Activated CD4-positive, alpha-beta memory T cell treated with anti-CD3 and anti-CD28 coated beads for 36 hours (primary cell): ENCODE measurements at places on chromosomes 5 and 9.

GRCh38 chr9:96299823-96300222 lies 2.2 kb downstream of the HSD17B3 start:
- DNase-seq, result no peak

DNA sequence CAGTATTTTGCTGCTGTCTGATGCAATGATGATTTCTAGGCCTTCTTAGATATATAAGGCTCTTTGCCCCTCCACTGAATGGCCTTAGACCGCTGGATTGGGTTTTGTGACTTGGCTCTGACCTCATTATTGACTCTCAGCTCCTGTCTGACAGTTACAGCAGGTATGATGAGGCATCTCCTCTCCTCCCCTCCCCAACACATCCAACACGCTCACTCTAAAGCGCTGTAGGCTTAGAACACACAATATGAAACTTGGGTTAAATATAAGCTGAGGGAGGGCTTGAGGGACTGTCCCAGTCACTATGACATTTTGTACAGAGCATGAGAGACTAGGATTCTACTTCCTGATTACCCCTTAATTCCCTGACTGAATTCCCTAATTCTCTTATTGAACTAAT lies 18.8 kb upstream of the CER1 start:
- no peak for DNase-seq

DNA sequence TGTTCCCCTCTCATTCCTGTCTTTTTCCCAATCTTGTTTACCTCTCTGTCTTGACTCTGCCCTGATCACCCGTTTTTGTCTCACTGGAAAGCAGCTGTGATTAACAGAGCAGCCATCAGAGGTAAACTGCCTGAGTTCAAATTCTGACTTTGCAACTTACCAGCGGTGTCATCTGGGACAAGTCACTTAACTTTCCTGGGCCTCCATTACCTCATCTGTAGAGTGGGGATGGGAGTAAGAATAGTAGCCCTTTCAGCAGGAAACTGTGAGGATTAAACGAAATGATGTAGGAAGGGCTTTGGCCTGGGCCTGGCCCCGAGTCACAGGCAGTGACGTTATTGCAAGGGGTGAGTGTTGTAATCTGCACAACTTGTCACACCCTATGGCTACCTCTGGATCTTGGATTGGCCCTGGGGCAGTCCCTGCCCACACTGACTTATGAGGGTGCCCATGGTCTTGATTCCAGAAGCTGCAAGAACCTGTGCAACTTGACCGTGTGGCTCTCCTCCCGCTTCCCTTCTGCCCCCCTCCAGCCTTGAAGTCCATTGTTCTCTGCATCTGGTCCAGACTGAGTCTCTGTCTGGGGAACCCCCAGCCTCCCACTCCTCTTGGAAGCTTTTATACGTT lies 657 bp upstream of the PCDH12 start:
- DNase-seq, result peak; percentile 67

GRCh38 chr5:175264406-175264805 lies 179.6 kb downstream of the DRD1 start:
- DNase-seq, result no peak

- DNase-seq, result no peak
These were observed 1.4 kb downstream of the OBP2B start for GRCh38 chr9:133207540-133208170.

DNA sequence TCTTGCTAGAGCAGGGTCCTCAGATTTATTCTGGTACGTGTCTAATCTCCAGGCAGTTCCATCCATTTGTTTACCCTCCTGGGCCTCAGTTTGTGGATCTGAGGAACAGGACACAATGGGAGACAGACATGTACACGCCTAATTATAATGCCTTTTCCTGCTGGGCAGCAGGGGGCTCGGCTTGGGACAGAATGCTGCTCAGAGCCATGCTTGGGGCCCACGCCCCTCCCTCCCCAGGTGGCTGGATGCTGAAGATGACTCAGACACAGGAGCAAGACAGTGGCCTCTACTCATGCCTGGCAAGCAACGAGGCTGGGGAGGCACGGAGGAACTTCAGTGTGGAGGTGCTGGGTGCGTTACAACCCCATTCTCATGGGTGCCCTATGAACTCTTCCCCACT lies 72.7 kb upstream of the ASS1 start:
- no peak for DNase-seq

DNA sequence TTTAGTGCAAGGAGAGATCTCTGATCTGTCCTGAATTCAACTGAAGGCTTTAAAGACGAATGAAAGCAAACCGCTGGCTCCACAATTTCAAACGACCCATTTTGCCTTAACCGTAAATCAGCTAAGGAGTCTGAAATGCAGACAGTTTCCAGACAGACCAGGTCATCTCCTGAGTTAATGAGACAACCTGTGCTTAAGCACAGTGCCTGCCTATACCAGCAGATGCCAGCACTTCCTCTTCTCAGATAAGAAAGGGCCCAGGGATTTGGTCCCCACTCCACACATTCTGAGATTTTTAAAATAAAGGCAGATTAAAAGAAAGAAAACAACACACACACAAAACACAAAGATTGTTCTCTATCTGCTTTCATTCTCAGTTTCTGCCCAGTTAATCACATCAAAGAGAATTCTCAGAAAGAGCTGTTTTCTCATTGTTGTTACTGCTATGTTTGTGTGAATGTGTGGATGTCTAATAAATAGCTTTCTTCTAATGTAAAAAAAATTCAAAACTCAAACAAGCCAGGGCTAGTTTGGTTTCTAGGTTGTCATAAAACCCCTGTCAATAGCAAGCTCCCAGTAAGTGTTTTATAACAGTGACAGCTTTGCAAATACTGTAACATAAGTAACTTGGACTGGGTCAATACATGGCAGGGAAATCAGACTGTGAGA lies 157.7 kb upstream of the SLC24A2 start:
- DNase-seq, result peak; percentile 21

- DNase-seq, result no peak
These were observed 4.3 kb downstream of the EEIG1 start for GRCh38 chr9:127976498-127976897.

GRCh38 chr9:120107138-120107537 lies 472.8 kb downstream of the CDK5RAP2 start:
- no peak for DNase-seq

- no peak for DNase-seq
These were observed 212.9 kb downstream of the MAT2B start for GRCh38 chr5:163718272-163718671.

GRCh38 chr5:1080432-1080831 lies 31.4 kb downstream of the SLC12A7 start:
- no peak for DNase-seq

DNA sequence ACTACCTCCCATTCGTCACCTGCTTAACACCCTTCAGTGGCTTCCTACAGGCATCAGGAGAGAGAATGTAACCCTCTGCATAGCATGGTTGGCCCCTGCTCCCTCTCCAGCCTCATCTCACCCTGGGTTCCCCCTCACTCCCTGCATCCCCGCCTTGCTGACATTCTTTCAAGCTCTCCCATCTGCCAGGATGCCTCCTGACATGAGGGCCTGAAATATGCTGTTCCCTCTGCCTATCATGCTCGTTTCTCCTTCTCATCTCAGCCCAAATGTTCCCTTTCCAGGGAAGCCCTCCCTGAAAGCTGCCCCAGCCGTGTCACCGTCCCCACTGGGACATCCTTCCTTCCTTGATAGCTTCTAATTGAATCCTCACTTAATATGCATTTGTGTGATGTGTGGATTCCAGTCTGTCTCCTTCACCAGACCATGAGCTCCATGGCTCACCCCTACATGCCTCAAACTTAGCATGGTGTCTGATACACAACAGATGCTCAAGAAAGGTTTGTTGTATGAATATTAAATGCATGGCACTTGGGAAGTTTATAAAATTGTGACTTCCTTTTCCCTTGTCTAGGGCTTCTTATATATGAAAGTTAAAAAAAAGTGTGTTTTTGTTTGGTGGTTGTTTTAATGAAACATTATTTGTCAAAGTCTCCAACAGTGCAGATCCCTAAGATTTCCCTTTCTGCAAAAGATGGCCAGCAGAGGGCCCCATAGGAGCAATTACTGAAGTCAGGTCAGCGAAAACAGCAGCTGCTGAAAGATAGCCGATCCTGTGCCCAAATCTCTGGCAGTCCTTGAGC lies 7.3 kb upstream of the C5orf58 start:
- DNase-seq, result peak; percentile 81

DNA sequence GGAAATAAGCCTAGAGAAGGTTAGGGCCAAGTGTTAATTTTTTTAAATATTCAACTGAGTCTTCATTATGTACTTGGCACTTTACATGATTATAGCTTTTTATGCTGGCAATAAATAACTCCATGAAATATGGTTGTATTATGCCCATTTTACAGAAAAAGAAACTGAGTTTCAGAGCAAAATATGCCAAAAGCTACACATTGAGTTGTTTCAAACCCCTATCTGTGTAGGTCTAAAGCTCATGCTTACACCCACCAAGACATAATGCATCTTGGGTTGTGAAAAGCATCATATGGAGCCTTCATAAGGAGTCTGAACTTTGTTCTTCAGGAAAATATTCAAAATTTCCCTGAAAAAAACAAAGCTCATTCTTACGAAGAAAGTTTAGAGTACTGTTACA lies 14.6 kb downstream of the TTLL11 start:
- no peak for DNase-seq

GRCh38 chr5:172059661-172060100 lies 53.2 kb upstream of the FBXW11 start:
- no peak for DNase-seq

DNA sequence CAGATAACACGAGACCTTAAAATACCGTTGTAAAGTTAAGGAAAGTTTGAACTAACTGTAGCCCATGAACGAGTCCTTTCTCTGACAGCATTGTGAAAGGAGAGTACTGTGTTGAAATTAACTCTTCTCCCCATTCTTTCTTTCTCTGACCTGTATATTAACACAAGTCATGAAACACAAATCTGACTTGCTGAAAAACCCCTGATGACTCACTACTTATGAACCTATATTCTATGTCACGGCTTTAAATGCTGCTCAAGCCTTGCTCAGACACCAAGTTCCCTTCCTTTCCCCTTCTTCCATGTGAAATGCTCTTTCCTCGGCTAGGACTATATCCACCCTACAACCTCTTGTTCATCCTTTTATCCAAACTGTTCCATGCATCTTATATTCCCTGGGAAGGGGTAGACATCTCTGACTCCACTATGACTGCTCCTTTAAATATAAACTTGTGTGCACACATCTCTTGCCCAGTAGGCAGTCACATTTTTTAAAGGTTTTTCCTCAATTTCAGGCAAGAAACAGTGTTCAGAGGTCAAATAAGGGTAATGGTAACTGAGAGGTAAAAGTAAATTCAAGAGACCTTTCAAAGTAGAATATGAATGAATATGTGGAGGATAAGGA lies 142.9 kb downstream of the NFIB start:
- no peak for DNase-seq

DNA sequence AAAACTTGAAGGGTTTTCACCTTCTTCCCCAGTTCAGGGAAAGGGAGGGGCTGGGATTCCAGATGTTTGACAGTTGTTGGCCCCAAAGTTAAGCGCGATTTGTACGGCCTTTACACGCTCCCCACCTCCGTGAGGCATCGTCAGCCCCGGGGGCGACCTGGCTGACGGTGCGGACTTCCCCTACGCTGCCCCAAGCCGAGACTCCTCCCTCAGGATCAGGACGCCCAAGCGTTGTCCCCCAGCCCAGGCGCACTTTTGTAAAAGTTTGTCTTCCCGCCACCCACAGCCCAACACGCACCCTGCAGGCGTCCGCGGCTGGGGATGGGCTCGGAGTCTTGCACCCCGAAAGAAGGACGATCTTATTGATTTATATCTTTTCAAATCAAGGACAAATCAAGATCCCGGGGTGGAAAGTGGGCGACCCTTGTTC lies 713 bp downstream of the MOB3B start:
- peak; percentile 60 for DNase-seq

DNA sequence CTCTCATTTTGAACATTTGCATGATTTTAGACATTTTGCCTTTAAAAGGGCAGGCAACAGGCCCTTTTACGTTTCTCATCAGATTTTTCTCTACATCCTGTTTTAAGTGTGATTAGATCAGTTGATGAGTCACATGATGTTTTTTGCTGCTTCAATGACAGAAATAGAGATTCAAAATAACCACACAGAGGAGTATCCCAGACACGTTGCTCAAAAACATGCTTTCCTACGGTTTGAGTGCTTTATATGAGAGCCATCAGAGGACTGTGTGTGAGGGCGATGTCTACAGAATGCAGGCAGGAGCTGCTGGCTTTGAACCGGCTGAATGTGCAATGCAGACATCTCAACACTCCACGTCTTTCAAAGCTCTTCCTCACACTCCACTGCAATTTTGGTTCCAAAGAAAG lies 42.1 kb downstream of the OTULIN start:
- peak; percentile 56 for DNase-seq

DNA sequence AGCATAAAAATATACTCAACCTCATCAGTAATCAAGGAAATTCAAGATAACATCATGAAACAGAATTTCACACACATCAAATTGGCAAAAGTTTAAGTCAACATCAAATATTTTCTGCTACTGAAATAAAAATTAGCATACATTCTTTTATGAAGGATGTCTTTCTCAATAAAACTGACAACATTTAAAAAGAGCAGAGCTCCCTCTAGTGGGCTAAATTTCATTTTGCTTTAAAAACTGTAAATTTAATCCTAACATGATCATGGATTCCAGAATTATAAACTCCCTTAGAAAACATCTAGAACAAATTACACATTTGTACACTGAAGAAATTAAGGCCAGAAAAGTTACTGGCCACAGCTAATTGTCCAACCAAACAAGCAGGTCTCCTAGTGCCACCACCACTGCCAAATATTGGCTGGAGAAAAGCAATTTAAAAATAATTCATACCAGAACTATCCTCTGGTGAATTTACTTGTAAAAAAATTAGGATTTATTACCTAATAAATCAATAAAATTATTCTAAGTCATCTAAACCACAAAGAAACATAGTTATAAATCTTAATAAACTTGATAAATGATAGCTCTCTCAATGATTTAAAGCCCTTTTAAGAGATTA lies 31.2 kb downstream of the DEPDC1B start:
- DNase-seq, result no peak

GRCh38 chr9:36551129-36551528 lies 21.6 kb upstream of the MELK start:
- no peak for DNase-seq

DNA sequence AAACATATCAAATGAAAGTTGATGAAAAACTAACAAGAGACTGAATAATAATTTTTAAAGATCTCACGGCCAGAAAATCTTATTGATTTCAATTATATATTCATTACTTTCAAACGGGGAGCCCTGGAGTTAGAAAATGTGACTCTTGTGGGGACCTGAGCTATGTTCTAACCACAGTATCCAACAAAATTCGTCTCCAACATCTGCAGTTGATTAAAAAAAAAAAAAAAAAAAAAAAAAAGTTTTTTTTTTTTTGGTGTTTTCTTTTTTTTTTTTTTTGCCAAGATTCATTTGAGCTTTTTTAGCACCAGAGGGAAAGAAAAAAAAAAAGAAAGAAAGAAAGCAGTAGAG lies 144.3 kb upstream of the PIK3R1 start:
- no peak for DNase-seq
